NCI-H187 (cell line): ENCODE measurements at places on chromosomes 4 and X.

GRCh38 chr4:7781993-7782392, 157.7 kb downstream of the AFAP1 start:
- DNase-seq: no peak

DNA sequence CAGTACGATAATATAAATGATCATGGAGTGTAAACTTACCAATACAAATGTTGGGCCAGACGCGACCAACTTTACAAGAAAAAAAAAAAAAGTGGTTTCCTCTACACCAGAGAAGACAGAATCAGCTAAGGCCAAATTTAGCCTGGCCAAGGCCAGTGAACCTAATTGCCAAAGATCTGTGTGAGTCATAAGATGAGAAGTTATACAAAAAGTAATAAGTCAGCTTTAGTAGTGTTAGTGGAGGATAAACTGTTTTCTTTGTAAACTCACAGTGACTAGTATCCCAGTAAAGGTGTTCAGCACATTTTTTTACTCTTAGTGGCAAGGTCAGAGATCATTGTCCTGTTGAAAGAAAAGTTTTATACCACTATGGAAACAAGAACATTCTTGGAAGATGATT, 531.4 kb upstream of the TECRL start:
- no peak for DNase-seq

GRCh38 chr4:117560329-117560728, 474.0 kb upstream of the NDST3 start:
- no peak for DNase-seq

DNA sequence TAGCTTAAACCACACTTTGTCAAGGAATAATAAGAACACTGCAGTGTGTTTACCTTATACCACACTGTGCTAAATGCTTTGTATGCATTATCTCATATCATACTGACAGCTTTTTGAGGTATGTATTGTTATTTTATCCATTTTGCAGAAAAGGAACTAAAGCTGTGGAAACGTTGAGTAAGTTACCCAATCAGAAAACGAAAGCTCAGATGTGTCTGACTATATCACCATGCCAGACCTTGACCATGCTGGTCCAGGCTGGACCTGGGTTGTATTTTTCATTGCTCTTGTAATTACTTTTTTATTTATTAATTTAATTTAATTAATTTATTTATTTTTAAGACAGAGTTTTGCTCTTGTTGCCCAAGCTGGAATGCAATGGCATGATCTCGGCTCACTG, 2.1 kb downstream of the HSD17B11 start:
- DNase-seq: no peak

- DNase-seq: no peak
Measured at GRCh38 chr4:108334031-108334430, 165.3 kb upstream of the LEF1 start.

GRCh38 chrX:72020204-72020603, 109.6 kb downstream of the NHSL2 start:
- no peak for DNase-seq

DNA sequence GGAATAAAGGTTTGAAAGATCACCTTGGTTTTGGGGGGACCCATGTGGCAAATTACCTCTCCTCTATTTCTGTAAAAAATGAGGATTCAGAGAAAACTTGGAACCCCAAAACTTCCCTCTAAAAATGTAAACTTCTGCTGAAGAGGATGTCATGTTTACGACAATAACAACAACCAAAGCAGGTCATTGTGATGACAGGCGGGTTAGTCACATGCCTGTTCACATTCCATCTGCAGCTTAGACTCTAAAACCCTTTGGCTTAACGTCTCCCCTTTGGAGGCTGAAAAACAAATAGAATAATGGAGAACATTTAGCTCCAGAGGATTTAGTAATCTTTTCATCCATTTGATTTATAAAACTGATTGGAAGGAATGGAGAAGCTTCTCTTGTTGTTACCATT, 75.0 kb upstream of the FAM9C start:
- DNase-seq: no peak

DNA sequence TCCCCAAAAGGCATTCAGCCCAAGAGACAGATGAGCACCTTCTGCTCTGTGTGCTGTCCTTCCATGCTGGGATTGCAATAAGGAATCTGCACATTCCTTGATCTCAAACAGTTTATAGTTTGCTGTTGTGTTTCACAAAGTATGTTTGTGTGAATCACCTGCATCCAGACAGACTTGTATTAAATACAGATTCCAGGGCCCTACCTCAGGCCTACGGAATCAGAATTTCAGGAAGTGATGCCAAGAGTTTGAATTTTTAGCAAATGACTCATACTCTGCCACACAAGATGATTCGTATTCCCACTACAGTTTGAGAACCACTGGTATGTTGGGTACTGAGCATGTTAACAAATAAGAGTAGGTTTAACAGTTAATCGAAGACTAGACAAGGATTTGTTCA, 7.0 kb downstream of the VAMP7 start:
- DNase-seq: no peak

DNA sequence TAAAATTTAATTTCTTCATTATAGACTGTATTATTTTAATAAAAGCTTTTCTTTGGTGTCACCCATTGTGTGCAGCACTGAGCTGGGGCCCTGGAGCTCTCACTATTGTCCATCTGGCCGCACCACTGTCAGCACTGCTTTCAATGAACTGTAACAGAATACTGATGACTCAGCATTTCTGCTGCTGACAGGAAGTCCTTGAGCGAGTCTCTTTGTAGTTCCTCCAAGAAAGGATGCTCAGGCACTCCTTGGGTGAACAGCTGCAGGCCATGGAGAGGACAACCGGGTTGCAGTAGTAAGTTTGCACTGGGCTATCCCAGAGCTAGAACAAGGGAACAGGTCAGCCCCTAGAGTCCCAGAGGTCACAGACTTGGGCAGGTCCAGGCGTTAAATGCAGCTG, 81.6 kb downstream of the SORBS2 start:
- no peak for DNase-seq

DNA sequence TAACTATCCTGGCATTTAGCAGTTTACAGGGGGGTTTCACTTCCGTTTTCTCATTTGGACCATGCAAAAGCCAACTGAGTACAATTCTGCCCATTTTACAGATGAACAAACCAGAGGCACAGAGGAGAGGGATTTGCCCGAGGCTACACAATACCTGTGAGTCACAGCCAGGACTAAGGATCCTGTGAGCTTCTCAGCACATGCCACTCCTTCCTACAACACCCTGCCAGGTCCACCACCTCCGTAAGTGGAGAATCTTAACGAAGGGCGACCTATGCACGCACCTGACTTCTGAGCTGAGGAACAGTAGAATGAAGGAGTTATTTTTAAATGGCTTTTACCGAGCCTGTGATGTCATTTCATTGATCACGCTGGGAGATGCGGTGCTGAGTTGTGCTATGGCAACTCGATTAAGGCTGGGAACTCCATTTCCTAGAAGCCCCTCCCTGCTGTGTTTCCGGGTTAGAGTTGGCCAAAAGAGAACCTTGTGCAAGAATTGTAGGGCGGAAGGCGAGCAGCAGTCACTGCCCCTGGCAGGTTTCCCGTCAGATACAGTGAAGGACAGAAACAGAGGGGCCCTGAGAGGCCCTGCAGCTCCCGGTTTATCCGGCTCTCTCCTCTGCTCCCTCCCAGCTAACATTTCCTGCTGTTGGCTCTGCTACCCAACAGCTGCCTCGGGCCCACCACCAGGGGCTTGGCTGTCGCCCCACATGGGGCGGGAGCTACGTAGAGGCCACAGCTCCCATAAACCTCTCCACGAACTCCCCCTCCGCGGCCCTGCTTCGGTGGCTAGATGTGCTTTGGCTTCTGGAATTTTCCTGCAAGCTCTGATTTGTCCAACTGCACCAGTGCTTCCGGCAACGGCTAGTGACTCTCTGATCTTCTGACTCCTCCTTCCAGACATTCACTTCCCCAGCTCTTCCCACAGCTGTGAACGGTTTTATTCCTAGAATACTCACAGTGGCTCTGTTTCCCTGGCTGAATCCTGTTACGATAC, 75.1 kb upstream of the USP9X start:
- no peak for DNase-seq

DNA sequence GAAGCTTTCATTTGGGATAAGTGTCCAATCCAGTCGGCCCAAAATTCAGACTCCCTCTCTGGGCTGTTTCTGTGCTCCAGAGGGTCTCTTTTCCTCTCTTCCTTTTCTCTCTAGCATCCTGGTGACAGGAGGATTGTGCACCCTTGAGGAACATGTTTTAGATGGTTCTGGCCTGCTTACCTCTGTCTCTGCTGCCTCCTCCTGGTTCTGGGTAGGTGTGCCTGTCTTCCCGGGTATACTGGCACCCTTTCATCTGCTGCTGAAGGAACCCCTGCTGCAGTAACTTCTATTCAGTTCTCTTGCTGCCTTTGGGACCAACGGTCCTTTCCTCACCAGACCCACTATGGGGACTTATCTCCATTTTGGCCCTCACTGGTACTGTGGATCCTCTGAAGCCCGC, 53.2 kb downstream of the HMGB2 start:
- no peak for DNase-seq

GRCh38 chr4:13536607-13537006, 7.7 kb downstream of the NKX3-2 start:
- no peak for DNase-seq

- DNase-seq: no peak
Measured at GRCh38 chr4:120881846-120882245, 40.7 kb downstream of the PRDM5 start.

GRCh38 chrX:131828482-131828881, 194.6 kb upstream of the STK26 start:
- no peak for DNase-seq

DNA sequence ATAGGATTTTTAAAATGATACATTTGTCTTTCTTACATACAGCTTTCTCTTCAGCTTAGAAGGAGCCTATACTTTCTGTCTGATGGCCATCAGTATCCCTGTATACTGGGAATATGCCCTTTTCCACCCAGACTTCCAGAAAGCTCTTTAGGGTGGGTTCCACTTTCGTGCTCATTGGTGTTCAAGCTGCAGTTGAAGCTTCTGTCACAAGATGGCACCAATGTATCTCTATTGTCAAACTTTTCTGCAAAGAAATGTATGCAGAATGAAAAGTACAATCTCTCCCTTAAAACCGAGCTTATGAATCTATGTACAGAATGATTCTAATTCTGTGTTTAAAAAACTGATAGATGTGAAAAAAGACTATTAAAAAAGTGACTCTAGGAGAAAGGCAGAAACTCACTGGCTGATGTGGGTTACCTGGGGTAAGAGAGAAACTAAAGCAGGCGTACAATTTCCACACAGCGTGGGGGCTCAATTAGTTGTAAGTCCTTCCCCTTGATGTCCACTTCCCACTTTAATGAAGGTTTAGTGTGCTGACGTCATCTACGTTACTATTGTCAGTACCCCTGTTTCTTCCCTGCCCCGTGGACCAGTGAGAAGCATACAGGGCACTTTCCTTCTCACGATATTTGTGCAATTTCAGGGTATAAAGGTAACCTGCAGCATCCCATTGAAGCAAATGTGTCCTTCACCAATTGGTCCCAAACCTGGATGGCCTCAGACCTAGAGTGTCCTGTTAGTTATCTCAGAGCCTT, 57.3 kb upstream of the TCEAL2 start:
- DNase-seq: no peak

- no peak for DNase-seq
Measured at GRCh38 chr4:119014658-119015057, 121.0 kb upstream of the MYOZ2 start.

GRCh38 chrX:49748211-49748956, 52.6 kb upstream of the PAGE1 start:
- no peak for DNase-seq

DNA sequence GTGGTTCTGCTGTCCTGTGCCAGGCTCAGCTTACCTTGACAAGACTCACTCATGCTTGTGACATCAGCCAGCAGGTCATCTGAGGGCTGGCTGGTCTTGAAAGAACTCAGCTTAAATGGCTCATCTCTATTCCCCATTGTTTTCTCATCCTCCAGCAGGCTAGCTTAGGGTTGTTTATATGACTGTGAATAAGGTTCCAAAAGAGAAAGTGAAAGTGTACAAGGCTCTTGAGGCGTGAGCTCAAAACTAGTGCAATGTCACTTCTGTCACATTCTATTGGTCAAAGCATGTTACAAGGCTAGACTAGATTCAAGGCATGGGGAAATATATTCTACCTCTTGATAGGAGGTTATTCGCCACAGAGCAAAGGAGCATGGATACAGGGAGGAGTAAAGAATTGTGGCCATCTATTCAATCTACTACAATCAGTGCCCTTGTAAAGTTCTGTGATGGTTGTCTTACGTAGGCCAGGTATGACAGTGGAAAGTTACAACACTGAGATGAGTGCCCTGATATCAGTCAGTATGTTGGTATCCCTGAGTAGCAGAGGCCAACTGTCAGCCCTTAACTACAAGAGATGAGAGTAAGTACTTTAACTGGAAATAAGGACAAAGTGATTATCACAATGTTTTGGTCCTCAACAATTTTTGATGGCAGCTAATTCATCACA, 19.8 kb upstream of the TMLHE start:
- DNase-seq: no peak

- no peak for DNase-seq
Measured at GRCh38 chrX:107601326-107601725, 27.0 kb upstream of the PRPS1 start.

GRCh38 chr4:19693936-19694570, 557.7 kb upstream of the SLIT2 start:
- DNase-seq: no peak

- no peak for DNase-seq
Measured at GRCh38 chrX:9327747-9328145, 137.1 kb upstream of the TBL1X start.

GRCh38 chr4:3250438-3250955, 1.5 kb downstream of the MSANTD1 start:
- DNase-seq: no peak

GRCh38 chr4:79621061-79621460, 213.0 kb upstream of the GK2 start:
- no peak for DNase-seq

- no peak for DNase-seq
Measured at GRCh38 chr4:101192244-101192643, 155.1 kb downstream of the PPP3CA start.

GRCh38 chr4:127400731-127401346, 231.9 kb upstream of the INTU start:
- DNase-seq: peak; percentile 11

GRCh38 chr4:52643785-52644244, 15.3 kb downstream of the USP46 start:
- DNase-seq: no peak

- no peak for DNase-seq
Measured at GRCh38 chr4:15557786-15558550, 88.3 kb downstream of the CC2D2A start.

DNA sequence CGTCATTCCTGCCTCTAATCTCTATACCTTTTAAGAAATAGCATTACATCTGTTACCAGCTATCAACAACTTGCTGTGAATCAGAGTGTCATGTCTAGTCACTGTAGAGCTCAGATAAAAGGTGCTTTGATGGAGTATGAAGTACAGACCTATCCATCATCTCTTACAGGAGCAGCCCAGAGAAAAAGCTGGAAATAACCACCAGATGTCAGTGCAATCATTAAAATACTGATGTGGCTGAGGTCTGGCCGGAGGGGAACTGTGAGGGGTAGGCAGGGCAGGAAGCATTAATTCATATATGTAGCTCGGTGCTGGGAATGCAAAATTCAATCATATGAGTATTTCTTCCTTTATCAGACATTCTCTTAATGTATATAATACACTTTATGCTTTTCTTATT, 100.6 kb downstream of the AKAP4 start:
- DNase-seq: no peak

GRCh38 chr4:106495476-106495875, 126.9 kb upstream of the GIMD1 start:
- DNase-seq: no peak
